ENCODE measurements at places on chromosomes 11 and 22.

DNA sequence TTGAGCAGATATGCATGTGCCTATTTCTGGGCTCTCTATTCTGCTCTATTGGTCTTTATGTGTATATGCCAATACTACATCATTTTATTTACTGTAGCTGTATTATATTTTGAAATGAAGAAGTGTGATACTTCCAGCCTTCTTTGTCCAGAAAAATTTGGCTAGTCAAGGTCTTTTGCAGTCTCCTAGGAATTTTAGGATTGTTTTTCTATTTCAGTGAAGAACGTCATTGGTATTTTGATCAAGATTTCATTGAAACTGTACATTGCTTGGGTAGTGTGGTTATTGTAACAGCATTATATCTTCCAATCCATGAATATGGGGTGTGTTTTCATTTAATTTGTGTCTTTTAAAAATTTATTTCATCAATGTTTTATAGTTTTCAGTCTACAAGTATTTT, 400.3 kb downstream of the AASDHPPT start:
- no peak for DNase-seq

DNA sequence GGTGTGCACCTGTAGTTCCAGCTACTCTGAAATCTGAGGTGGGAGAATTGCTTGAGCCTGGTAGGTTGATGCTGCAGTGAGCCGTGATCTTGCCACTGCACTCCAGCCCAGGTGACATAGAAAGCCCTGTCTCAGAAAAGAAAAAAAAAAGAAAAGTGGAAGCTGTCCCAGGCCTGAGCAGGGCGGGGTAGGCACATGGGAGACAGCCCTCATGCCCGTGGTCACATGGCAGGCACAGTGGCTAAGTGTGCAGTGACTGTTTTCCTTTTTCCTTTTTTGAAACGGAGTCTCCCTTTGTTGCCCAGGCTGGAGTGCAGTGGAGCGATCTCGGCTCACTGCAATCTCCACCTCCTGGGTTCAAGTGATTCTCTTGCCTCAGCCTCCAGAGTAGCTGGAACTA, 7.8 kb downstream of the OTUB1 start:
- DNase-seq: no peak

DNA sequence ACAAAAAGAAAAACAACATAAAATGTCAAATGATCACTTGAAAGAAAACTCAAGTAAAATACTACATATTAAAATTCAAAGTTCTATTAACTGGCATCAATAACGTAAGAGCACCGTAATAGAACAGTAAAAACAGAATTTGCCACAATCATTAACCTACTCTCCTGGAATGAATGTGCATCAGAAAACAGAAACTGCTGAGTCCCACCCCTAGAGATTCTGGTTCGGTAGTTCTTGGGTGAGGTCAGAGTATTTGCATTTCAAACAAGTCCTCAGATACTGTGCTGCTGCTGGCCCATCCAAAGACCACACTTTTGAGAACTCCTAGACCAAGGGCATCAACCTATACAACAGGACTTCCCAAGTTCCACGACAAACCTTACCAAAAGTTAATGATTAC, 23.5 kb downstream of the PITPNB start:
- no peak for DNase-seq

DNA sequence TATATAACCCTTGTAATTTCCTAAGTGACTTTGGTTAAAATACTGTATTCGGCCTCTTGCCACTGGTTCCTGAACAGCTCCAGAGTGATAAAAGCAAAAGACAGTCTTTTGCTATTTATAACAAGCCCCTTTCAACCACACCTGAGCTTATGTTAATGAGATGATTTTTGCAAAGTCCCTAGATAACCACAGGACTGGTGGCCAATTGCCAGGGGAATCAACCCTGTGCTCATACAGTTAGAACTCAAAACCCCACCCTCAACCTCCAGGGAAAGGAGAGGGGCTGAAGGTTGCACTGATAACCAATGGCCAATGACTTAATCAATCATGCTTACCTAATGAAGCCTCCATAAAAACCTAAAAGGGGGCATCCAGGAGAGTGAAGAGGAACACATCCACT, 77.9 kb downstream of the SIK3 start:
- DNase-seq: no peak

DNA sequence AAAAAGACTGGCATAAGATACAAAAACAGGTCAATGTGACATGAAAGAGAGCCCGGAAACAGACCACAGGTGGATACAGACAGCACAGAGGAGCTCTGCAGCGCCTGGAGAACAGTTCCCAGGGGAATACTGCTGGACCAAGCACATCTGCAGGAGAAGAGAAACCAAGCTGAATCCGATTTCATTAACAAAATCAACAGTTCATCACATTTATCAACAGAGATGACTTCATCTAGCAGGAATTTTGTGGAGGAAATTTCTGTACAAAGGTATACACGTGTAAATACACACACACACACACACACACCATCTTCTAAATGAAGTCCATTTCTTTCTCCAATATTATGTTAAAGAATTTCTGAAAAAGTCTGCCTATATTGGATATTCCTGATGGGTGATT, 17.1 kb downstream of the YPEL1 start:
- no peak for DNase-seq

DNA sequence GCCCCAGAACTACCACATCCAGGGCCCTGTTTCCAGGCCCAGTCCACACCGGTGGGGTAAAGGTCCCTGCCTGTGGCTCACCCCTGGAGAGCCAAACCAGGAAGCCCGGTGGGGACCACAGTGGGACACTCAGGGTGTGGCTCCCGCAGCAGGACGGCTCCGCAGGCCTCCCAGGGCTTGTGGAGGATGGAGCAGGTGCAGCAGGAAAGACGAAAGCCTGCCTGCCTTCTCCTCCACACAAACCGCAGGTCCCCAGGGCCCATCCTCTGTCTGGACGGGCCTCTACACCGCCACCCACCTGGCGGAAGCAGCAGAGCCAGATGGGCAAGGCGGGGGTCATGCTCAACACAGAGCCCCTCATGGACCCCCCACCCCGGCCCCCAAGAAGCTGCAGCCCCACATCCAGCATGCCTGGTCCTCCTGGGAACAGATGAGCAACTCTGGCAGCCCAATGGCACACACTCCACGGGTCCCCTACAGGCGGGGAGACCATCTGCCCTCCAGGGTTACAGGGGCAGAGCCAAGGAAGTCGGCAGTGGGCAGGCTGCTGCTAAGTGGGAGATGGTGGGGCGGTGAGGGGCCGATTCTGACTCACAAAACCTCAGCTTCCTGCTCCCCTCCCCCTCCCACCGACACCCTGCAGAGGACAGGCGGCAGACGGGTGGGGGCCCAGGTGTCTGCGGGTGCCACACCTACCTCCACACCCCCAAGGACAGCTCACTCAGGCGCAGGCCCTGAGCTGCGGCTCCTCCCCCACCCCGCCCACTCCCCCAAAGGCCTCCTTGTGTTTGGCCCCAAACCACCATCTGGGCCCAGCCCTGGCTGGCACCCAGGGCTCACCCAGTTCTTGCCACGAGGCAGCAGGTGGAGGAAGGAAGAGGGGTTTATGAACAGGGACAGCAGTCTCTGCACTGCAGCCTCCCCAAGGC, 5.2 kb downstream of the SBF1 start:
- peak; percentile 8 for DNase-seq

DNA sequence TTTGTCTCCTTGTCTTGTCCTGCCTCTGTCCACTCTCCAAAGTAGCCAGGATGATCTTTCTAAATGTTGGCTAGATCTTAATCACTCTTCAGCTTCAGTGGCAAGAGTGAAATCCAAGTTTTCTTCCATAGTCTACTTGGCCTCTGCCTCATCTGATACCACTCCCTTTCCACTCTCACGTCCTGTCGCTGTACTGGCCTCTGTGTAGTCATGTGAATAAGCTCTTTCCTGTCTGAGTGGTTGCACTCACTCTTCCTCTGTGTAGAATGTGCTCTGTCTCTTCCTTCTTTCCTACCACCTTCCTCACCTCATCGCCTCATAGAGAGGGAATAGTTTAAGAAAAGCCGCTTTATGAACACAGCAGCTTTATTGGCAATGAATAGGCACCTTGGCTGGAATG, 86.5 kb downstream of the WNT11 start:
- DNase-seq: no peak

- no peak for DNase-seq
Measured at GRCh38 chr11:107385361-107385981, 72.2 kb downstream of the CWF19L2 start.

- no peak for DNase-seq
Measured at GRCh38 chr11:67538306-67538705, 15.1 kb upstream of the CABP2 start.

GRCh38 chr11:20013346-20014066, 146.8 kb downstream of the DBX1 start:
- no peak for DNase-seq

GRCh38 chr22:34966980-34967565, 98.9 kb upstream of the ISX start:
- no peak for DNase-seq

GRCh38 chr22:29245626-29246385, 22.0 kb downstream of the RHBDD3 start:
- peak; percentile 37 for DNase-seq

DNA sequence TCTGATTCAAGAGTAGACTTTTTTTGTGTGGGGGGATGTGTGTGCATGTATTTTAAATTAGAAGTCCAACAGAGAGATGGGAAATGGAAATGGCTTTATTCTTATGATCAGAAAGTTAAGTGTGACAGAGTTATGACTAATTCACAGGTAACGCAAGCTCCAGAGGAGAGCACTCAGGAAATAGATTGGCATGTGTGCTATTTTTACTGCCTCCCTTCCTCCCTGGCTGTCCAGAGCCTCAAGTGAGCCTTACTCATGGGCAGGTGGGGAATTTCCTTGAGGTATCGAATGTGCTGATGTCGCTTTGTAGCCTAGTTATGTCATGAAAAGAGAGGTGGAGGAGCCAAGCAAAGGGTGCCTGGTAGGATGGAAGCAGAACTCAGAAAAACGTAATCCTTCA, 70.3 kb upstream of the BDNF start:
- no peak for DNase-seq

DNA sequence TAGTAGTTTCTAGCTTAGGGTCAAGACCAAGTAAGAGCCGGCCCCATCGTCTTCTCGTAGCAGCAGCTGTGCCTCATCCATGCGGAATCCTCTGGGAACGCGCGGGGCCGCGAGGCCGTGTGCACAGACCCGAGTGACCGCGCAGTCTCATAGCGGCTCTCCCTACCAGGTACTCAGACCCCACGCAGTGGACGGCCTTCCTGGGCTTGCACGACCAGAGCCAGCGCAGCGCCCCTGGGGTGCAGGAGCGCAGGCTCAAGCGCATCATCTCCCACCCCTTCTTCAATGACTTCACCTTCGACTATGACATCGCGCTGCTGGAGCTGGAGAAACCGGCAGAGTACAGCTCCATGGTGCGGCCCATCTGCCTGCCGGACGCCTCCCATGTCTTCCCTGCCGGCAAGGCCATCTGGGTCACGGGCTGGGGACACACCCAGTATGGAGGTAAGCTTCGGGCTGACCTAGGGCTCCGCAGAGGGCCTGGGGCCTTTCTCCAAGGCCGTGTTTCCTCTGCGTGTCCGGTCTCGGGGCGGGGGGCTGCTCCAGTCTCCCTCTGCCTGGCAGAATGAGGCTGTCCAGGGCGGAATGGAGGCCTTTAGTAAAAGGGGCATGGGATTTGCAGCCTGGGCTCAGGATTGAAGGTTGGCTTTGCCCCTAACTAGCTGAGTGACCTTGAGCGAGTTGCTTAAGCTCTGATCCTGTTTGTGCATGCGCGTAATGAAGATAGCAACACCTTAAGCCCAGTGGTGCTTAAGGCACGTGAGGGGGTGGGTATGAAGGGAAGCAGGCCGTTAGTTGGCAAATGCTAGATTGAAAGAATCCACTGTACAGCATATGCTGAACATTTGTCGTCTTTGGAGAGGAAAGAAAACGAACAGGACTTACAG, 48.9 kb downstream of the ST14 start:
- DNase-seq: no peak
